Stimulated activated CD4-positive, alpha-beta T cell treated with anti-CD3 and anti-CD28 coated beads, Interleukin-15, amount 100 ng/mL, for 1 hour (primary cell): ENCODE measurements at places on chromosomes 5 and 9.
A peak's percentile ranks its signal among the peaks of the same experiment; 100 is the strongest.

- no peak for DNase-seq
Measured at GRCh38 chr5:141669520-141669919, 12.5 kb downstream of the ARAP3 start.

GRCh38 chr9:112487799-112488340 is 1.2 kb downstream of the KIAA1958 start:
- no peak for DNase-seq

DNA sequence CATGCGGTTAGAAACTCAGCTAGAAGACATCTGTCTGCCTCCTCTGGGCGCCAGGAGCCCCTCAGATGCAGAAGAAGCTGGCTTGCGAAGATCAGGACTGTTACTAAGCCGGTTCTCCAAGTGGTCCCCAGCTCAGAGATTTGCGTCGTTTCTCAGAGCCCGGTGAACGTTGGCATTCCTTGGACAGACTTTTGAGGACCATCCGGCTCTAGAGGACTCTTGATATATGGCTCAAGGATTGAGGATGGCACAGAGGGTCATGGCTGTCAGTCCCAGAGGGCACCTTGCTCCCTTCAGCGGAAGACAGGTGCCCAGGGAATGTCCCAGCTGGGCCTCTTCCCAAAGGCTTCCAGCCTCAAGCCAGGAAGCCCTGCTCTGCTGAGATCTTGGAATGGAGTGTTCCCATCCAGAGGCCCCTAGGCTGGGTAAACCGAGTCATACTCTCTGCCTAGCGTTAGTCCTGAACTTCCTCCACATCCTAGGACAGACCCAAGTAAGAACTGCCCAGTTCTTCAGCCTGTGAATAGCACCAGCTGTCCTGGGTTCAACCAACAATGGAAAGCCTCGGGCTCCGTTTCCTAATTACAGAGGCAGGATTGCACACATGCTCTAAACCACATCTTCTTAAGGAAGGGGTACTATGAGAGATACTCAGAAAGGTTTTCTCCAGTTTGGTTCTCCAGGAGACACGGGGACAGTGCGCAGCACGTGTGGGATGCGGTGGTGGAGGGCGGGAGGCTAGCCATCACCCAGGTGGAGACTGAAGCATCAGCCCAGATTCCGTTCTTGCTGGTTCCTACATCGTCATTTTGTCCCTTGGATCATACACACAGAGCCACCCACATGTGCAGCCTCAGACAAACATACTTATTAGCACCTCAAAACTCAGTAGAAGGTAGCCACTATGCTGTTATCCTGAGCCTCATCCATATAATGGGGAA is 51.4 kb downstream of the ZNF354C start:
- no peak for DNase-seq

GRCh38 chr9:36637491-36638270 is 65.0 kb downstream of the MELK start:
- no peak for DNase-seq

DNA sequence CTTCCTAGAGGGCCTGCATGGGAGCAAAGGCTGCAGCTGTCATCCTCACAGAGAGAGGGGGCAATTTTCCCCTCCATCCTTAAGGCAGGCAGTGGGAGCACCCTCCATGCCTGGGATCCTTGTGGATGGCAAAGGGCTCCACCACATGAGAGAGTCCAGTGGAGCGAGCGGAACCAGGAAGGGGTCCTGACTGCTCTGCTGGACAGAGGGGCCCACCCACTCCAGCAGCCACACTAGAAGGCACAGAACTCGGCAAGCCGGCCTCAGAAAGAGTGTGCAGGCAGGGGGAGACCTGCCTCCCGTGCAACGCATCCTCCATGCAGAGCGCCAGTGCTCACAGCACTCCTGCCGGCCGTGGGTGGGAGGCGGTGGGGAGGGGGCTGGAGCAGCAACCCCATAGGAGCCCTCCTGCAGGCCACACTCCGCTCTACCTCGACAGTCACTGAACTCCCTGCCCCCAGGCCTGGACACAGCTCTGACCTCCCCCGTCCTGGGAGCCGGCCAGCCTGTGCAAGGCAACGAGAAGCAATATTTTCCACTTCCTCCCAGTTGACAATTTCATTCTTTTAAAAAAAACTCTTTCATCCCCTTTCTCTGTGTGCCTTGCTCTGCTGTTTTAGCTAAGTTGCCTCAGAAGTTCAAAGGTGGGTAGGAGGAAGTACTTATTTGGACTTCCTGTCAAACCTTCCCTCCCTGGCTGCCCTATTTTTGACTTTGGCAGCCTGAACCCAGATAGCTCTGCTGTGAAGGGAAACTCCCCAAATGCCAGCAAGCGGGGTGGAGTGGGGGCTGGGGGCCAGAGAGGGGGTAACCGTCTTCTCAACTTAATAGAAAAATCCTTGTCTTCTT is 5.3 kb upstream of the LCP2 start:
- DNase-seq: peak; percentile 60
